Adrenal gland (tissue), 19 donors: ENCODE measurements at places on chromosomes 6 and 20. TPM values are rescaled to one million over a fixed set of nuclear protein-coding genes. Genes with fewer than 3 reads are reported as not detected.
A peak's percentile ranks its signal among the peaks of the same experiment; 100 is the strongest.

- DNase-seq: no peak
Measured at GRCh38 chr6:154569156-154569862, 58.8 kb upstream of the CNKSR3 start.

Gene OPRL1
- total RNA-seq: 3.7 TPM

DNA sequence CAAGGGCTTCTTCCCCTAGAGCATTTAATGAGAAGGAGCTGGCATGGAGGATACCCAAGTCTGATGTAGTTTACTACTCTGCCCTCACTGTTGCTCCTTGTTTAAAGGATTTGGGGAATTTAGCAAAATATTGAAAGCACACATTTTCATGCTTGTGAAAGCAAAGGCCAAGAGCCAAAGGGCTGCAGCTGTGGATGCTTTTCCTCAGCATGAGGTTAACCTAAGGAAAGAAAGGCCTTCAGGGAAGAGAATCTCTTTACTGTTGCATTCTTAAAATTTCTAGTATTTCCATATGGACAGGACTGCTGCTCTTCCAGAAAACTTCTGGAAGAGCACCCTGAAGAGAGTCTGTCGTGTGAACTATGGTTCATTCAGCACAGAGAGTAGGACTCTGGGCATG lies 45.9 kb upstream of the SASH1 start:
- DNase-seq: no peak

- DNase-seq: peak; percentile 46
Measured at GRCh38 chr6:134539865-134540323, 222.0 kb upstream of the SGK1 start.

DNA sequence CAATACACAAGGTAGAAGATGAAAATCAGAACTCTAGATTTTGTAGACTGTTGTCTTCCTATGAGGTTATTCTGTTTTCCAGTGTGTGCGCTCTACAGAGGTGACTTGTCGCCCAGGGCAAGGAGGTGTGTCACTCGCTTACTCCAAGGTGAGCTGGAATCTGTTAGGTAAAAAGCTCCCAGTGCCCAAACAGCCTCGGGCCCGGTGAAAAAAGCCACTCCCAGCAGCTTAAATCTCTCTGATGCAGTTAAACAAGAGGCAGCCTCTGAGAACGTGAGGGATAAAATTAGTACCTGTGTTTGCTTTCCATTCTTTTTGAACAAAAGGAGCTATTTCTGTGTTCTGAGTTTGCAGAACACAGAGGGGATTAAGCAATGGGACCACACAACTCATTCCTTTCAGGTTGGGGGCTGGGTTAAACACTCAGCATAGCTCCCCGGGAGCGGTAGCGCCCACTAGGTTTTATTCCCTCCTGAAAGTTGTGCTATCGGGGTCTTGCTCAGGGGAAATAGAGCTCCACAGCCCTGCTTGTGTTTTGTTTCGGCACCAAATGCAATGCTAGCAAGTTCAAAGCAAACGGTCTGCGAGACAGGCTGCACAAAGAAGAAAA lies 181.2 kb downstream of the FOXA2 start:
- DNase-seq: no peak

DNA sequence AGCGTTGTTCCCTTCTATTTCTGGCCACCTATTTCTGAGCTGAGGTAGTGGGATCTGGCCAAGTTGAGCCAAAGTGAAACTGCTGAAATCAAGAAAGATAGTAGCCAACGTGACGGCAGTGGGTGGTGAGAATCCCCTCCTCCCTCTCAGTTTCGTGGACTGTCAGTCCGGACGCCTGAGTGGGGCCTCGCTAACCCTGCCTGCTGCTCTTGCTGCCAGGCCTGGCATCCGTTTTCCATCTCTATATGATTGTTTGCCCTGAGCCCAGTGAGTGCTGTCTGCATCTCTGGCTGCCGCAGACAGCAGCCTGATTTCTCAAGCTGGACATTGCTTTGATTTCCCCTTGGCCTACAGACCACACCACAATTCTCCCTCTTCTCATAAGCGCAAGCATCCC lies 23.5 kb upstream of the PAX1 start:
- no peak for DNase-seq

- DNase-seq: peak; percentile 22
Measured at GRCh38 chr20:61886721-61887595, 178.7 kb downstream of the TAF4 start.

Gene IPCEF1
- not detected for total RNA-seq

Gene COL9A3
- total RNA-seq: 0.84 TPM

DNA sequence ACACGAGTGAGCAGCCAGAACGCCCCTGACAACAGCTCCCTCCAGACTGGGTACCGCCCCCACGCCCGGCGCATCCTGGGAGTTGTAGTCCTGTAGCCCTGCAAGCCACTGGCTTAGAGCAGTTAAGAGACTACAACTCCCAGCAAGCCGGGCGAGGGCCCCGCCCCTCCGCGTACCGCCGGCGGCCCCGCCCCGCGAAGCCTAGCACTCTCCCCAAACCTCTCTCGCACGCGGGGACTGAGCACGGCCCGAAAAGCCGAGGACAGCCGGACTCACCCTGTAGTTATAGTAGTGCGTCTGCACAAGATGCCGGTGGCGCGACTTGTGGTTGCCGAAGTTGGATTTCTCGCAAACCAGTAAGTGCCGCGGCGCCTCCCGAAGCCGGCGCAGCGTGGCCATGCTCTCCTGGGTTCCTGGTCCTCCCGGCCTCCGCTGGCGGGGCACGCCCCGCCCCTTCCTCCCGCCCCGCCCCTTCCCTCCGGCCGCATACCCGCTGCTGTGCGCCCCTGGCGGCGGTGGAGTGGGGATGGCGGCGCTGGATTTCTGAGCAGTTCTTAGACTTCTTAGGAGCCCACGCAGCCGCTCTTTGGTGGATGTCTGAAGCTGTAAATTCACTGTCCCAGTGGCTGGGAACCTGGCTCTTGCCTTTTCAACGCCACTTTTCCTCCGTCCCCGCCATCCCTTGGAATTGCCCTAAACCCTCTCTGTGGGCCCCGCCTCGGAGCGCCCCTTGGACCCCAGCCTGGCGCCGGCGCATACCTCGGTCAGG lies at the start of gene RPP40:
Gene RPP40 (minus strand): TSS at position 434 of the 769 bp plus-strand sequence. CDS start 35 bp downstream, at position 399.
- DNase-seq: peak; percentile 99

DNA sequence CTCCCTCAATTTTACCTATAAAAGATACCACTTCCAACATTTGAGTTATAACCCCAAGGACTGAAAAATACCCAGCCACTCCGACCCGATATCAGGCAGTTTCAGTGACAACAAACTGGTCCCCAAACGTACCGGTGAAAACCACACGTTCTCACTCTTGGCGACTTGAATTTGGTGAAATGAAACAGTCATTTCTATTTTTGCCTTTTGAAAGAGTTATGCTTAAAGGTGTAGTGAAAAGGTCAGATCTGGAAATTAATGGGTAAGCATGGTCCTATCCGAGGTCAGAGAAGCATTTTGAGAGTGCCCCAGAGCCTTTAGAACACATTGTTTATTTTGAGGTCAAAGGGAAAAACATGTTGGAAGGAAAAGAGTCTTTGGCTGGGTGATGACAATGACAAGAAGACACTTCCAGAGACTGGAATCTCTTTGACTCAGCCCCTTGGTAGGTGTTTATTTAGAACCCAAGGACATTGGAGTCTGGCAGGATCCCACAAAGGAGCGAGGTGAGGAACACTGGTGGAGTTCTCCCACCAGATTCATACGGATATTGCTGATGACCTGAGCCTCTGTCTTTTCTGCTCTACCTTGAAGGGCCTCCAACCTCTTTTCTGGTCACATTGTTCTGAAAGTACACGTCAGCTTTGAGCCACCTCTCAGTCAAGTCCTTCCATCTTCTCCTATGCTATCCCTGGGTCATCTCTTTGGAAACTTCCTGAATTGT lies 235.0 kb downstream of the GMPR start:
- no peak for DNase-seq

- no peak for DNase-seq
Measured at GRCh38 chr20:5401277-5401875, 84.6 kb upstream of the PROKR2 start.

DNA sequence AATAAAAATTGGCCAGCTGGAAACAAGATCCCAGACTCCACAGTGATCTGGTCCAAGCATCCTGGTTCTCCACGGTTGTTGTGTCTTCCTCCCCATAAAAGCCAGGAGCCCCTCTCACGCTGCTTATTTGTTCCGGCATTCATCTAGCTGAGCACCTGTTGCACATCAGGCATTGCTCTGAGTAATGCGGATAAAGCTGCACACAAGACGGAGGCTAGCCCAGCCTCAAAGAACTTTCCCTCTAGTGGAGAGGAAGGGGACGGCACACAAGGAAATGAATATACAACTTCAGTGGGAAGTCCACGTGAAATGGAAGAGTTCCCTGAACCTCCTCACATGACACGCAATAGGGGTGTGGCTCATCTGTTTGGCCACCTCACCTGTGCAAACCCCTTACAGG lies 30.3 kb upstream of the NXT1 start:
- DNase-seq: no peak

- DNase-seq: no peak
Measured at GRCh38 chr6:74579047-74579446, 626.8 kb downstream of the COL12A1 start.

Gene BEND6
- total RNA-seq: not detected

- DNase-seq: no peak
Measured at GRCh38 chr6:16575655-16576054, 185.6 kb downstream of the ATXN1 start.

DNA sequence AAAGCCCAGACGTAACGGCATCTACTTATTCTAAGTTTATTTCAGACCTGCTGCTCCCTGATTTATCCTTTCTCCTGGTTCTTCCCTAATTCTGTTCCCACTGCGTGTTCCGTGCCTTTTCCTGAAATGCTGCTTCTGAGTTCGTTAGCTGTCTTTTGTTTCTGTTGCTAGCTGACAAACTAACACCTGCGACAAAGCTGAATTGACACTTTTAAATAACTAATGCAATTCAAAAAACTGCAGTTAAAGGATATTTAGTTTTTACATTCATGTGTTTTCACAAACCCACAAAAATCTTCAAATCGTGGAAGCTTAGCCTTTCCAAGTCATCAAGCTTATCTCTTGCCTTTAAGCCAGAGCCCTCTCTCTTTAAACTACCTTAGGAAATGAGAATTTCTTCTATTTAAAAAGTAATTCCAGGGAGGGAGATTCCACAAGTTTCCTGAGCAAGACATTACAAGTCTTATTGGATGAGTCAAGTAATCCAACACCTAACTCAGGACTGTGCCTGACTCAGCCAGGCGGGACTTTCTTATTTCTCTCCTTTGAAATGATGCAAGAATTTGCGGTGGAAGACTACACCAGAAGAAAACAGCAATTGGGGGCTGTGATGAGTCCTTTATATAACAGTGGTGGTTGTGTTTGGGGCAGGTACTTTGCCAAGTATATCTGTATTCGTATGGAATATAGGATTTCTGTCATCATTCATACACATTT lies 6.3 kb downstream of the ADTRP start:
- DNase-seq: no peak

DNA sequence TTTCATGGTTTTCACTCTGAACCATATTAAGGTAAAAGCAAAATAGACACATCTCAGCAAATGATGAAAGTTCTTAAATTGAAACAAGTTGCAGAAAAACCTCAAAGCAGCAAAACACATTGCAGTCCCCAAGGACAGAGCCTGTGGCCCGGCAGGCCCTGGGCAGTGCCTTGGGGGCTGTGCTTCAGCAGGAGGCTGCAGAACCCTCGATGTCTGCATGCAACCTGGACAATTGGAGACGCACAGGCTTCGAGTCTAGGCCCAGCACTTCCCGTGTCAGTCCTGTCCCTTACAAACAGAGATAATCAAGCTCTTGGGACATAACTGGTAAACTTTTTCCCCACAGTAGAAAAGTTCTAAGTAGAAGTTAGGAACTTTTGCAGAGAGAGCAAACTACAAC lies 9.2 kb downstream of the PYGB start:
- DNase-seq: no peak

Gene C6orf141
- total RNA-seq: not detected

Gene XKR7
- 0.28 TPM for total RNA-seq

DNA sequence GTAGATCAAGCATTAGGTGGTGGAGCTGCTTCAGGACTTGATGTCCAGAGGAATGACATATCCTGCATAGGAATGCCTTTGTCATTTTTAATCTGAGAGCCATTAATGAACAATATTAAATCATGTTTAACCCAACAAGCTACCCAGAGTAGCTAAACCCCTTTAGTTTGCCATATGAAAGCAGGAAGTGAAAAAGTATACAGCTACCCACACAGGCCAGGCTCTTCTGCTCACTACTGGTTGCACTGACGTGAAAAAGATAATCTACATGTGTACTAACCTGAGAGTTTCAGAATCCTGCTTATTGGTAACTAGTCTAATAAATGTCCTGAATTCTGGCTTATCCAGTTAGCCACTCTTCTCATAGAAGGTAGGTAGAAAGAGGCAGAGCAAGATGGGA lies 19.9 kb downstream of the GLYATL3 start:
- no peak for DNase-seq

Gene ELOVL2
- 1.0 TPM for total RNA-seq

GRCh38 chr6:88975369-88975768 lies 12.0 kb upstream of the RNGTT start:
- DNase-seq: no peak

Gene CALHM5
- total RNA-seq: 1.6 TPM
